ENCODE measurements at places on chromosomes 4 and X. TPM values are rescaled to one million over a fixed set of nuclear protein-coding genes. Genes with fewer than 3 reads are reported as not detected.

The UGT2B11 gene
- 3.9 TPM for polyA plus RNA-seq

The F11 gene
- 2.9 TPM for polyA plus RNA-seq

The TMEM35A gene
- 7.9 TPM for polyA plus RNA-seq

The IDH3G gene
- 77.2 TPM for polyA plus RNA-seq

The POU3F4 gene
- 6.9 TPM for polyA plus RNA-seq

The CCKAR gene
- not detected for polyA plus RNA-seq

The PAK3 gene
- 6.2 TPM for polyA plus RNA-seq

The NXF3 gene
- polyA plus RNA-seq = 0.14 TPM

The ADH1B gene
- polyA plus RNA-seq = 23.1 TPM

The CSAG2 gene
- polyA plus RNA-seq = not detected

The TGIF2LX gene
- polyA plus RNA-seq = not detected

DNA sequence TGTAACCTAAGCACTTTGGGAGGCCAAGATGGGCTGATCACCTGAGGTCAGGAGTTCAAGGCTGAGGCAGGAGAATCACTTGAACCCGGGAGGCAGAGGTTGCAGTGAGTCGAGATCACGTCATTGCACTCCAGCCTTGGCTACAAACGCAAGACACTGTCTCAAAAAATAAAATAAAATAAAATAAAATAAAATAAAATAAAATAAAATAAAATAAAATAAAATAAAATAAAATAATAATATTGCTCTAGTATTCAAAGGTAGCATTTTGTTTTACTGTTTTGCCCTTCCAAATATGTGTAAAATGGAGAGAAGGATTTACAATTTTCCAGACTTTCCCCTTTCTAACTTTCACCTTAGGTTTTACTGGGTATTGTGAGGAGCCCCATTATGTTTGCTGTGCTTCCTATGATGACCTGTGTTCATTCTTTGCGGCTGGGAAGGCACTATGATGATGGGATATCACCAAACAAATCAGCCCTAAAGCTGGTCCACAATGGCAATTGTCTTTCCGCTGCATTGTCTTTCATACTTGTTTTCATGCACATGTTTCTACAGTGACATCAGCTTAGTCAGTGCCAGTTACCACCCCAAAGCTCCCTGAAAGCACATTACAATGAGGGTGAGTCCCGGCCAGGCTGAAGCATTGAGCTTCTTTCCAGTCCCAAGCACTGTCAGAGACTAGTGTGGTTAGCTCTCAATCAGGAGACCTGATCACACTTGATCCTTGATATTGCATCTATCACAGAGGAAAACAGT lies 50.8 kb downstream of the DTHD1 start:
- no peak for DNase-seq

DNA sequence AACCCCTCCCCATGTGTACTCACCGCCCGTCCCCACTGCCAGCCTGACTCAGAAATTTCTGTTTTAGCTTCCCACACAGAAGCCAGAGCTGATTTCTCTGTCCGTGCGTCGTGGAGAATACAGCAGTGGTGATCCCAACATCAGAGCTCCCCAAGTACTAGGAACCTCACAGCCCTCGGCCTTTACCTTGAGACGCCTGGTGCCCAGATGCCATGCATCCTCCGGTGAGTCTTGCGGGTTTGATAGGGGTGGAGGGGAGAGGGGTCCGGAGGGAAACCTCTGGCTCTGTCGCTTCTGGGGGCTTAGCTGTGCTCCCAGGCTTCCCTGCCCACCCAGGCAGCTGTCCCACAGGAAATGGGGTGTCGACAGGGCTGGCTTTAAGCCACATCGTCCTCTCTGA lies 2.1 kb downstream of the LOC101059915 start:
- DNase-seq = no peak

DNA sequence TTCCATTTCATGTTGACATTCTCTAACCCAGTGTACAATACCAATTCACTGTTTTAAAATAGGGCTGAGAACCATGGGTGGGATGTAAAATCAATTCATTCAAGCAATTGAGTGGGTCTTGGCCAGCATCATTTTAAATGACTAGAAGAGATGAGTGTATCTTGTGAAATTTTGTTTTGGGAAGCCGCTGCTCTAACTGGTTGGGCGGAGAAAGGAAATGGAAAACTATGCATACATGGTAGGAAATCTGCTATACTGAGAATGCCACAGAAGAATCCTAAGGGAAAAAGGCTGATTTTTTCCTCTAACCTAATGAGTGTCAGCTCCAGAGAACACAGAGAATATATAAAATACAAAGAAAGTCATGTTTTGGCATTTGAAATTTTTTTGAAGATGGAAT lies 54.8 kb upstream of the DCLK2 start:
- no peak for DNase-seq

GRCh38 chr4:15793506-15794363 lies 15.6 kb downstream of the CD38 start:
- no peak for DNase-seq

GRCh38 chr4:98209111-98209510 lies 52.1 kb upstream of the RAP1GDS1 start:
- no peak for DNase-seq

DNA sequence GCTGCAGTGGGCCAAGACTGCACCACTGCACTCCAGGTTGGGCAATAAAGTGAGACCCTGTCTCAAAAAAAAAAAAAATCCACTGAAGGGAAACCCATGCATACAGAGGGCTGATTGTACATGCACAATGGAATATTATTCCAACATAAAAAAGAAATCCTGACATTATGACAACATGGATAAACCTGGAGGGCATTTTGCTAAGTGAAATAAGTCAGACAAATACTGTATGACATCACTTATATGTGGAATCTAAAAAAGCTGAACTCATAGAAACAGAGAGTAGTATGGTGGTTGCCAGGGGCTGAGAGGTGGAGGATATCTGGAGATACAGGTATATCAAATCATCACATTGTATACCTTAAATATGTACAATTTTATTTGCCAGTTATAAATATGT lies 102.2 kb downstream of the PPEF1 start:
- no peak for DNase-seq

GRCh38 chr4:143337600-143338287 lies 1.1 kb downstream of the GAB1 start:
- no peak for DNase-seq

DNA sequence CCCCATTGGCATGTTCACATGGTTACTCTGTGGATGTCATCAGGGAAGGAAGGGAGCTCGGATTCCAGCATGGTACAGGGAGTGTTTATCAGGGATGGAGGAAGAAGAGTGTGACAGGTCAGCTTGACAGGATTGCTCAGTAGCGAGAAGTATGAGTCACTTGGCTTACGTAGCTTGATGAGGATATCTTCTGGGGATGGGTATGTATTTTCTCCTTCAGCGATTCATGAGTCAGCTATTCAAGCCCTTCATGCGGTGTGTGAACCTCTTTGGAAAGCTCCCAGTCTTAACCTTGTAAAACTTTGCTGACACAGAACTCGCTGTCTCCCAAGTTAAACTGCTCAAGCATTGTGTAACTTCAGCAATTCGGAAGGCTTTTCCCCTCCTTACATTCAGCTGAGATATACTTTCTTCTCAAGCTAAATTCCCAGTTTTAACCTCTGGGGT lies 275.4 kb downstream of the ARHGAP10 start:
- DNase-seq = no peak

- no peak for DNase-seq
These were observed 17.3 kb upstream of the CCDC149 start for GRCh38 chr4:24930151-24930550.

DNA sequence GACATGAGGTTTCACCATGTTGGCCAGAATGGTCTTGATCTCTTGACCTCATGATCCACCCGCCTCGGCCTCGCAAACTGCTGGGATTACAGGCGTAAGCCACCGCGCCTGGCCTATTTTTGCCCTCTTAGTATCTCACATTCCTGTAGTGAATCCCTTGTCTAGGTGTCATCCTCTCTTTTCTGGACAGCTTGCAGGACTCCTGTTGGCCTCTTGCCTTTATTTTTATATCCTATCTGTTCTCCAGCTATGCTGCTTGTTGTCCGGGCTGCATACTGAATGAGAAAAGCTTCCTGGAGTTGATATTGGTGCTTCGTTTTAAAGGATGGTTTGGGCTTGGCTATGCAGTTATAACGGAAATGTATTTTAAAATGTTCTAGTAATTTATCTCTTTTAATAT lies 148.6 kb downstream of the TLL1 start:
- DNase-seq = no peak

DNA sequence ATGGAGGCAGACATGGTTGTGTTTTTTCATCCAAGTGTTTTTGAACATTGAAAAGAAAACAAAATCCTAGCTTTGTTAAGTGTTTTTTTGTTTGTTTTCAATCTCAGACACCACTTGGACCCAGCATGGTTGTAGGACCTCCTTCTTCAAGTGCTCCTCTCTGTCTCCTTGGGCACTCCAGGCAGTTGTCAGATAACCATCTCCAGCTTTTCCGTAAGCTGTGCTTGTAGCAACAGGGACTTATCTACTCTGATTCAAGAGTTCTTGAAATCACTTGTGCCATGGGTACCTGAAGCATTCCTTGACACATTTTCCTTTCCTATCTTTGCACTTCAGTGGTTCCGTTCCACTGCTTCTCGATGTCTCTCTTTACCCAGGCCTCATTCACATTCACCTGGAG lies 334.9 kb upstream of the DDX53 start:
- DNase-seq = no peak

- no peak for DNase-seq
These were observed 72.6 kb downstream of the STARD8 start for GRCh38 chrX:68719904-68720614.

- DNase-seq = no peak
These were observed 17.8 kb upstream of the ZNF827 start for GRCh38 chr4:145956288-145956890.

All from right renal cortex interstitium (tissue), 3 donors.